ENCODE measurements at places on chromosomes 3 and 15.

GRCh38 chr15:40902605-40903561 lies 8.6 kb downstream of the VPS18 start:
- DNase-seq = no peak

DNA sequence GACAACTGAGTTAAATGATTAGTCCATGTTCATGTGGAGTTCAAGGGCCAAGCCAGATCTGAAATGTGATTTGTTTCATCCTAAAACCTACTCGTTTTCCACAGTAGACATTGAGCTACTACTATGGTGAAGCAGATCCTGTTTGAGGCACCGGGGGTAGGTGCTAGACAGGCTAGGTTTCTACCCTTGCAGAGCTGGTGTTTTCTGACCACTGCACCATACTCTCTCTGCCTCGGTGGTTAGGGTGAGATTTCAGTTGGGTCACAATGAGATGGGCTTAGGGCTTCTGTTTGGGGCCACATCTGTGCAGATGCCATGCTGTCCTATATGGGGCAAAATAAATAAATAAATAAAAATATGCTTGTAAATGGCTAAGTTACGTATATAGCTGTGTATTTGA lies 99.3 kb downstream of the OXNAD1 start:
- DNase-seq = no peak

DNA sequence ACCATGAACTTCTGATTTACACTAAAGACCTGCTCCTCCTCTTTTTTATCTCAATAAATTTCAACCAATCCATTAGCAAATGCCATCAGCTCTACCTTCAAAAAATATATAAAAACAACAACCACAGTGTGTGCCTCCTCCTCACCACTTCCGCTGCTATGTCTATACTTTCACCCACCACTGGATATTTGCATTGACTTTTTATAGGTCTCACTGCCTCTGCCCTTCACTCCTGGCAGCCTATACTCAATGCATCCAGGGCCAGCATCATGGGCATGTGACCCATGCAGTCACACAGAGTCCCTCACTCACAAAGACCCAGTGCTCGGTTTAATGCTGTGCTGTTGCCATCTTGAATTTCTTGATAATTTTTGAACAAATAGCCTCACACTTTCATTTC lies 53.5 kb upstream of the CCDC54 start:
- DNase-seq = no peak

DNA sequence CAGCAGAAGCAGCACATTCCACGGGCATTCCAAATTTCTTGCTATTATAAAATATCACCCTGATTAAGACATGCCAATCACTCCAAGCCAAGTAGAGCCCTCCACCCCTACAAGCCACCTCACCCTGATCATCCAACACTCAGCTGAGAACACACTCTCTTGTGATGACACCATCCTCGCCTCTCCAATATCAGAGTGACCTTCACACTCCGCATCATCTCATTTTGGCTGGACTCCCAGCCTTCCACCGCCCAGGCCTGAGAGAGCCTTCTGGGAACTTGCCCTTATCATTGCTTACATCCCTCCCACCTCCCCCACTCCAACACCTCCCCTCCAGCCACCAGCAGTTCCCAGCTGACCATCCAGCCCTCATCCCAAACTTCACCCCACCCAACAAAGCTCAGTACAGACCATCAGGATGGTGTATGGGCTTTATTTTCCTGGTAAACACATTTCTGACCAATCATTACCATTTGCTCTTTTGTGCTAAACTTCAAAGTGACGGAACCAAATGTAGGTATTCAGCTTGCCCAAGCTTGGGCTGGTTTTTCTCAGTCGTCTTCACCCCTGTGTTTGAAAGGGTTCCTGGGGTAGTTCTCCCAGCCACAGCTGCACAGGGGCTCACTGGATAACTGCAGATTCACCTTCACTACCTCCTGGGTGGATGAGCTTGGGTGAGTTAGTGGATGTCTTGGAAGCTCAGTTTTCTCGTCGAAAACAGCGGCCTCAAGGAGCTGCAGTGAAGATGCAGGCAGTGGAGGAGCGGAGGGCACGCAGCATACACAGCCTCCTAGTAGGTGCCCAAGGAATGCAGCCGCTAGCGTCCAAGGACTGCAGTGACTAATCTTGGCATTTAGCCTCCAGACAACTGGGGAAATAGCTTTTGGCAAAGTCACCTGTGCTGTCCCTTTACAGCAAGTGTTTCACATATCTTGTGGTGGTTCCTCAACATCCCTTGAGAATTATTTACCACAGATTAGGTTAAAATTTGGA lies 115.1 kb downstream of the LIPC start:
- no peak for DNase-seq

DNA sequence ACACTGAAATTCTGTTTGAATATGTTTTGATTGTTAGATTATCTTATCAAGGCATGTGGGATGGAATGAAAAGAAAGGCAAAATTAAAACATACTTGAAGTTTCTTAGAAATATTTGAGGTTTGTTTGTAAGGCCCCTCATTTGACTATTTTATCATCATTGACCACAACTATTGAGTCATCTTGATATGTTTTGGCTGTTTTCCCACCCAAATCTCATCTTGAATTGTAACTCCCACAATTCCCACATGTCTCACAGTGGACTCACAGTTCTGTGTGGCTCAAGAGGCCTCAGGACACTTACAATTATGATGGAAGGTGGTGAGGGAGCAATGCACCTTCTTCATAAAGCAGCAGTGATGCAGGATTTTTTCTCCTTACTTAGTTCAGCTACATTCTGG lies 917.1 kb downstream of the PLOD2 start:
- no peak for DNase-seq

DNA sequence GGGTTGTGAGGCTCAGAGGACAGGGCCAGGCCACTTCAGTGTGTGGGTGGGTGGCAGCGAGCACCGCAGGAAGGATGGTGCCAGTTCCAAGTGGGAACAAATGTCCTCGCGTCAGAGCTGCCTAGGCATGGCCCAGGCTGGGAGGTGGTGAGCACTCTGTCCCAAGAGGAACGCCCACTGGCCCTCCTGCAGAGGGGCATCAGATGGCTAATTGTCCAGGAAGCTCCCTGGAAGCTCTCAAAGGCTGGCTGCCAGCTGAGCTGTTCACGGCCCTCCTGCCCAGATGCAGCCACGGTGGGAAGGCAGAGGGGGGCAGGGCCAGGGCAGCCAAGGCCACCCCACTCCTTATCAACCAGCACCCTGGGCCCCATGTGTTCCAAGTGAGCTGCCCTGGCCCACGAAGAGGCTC lies 55.2 kb downstream of the IQSEC1 start:
- DNase-seq = no peak

DNA sequence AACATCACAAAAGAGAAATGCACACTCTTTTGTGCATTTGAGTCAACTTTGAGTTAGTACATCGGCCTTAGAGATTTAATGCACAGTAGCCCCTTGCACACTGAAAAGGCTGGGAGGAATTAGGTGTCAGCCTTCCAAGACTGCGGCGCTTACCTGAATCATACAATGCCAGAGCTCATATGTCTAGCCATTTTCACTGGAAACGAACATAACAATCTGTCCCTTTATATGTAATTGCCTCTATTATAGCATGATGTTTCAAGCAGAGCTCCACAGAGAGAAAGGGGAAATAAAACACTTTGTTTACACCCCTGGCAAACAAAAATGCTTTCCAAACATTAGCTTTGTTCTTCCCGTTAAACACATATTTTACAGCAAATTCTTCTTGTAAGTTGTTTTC lies 315.7 kb upstream of the SLCO3A1 start:
- DNase-seq = no peak

- no peak for DNase-seq
These were observed 7.2 kb upstream of the FAM174B start for GRCh38 chr15:92662762-92663161.

GRCh38 chr15:52150043-52150825 lies 37.7 kb upstream of the BCL2L10 start:
- DNase-seq = no peak

- DNase-seq = no peak
These were observed 20.9 kb upstream of the RBP1 start for GRCh38 chr3:139560411-139560810.

- DNase-seq = no peak
These were observed 67.2 kb downstream of the IL1RAP start for GRCh38 chr3:190581041-190581541.

DNA sequence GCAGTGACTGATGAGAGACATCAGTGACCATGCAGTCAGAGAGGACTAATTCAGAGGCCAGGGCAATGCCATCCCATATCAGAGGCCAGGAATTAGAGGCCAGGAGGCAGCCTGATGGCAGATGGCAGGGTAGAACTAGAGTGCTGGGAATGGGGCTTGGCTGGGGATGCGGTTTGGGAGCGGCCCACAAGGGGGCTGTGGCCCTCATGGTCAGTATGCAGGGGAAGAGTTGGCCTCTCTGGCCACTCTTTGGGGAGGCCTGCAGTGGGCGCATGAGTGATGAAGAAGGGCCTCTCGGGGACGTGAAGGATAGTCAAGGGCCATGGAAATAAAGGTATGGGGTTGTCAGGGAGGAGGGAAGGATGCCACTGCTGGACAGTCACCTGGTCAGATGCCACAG lies 101.7 kb downstream of the EEFSEC start:
- no peak for DNase-seq

DNA sequence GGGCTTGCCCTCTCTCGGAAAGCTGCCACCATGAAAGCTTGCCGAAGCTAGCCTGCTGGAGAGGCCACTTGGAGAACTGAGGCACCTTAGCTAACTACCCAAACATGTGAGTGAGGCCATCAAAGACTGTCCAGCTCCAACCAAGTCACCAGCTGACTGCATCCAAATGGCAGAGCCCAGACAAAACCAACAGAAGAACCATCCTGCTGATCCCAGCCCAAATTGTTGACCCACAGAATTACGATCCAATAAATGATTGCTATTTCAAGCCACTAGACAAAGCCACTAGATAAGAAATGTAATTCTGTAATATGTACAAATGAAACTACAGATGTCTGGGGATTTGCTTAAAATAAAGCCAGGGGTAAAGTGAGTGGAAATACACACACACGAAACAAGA lies 109.8 kb upstream of the TRPM1 start:
- no peak for DNase-seq

GRCh38 chr3:52339612-52340011 lies 23.5 kb downstream of the DNAH1 start:
- no peak for DNase-seq

- DNase-seq = no peak
These were observed 115.8 kb upstream of the PLCL2 start for GRCh38 chr3:16768956-16769355.

GRCh38 chr3:133894353-133895207 lies 1.1 kb downstream of the RAB6B start:
- no peak for DNase-seq

DNA sequence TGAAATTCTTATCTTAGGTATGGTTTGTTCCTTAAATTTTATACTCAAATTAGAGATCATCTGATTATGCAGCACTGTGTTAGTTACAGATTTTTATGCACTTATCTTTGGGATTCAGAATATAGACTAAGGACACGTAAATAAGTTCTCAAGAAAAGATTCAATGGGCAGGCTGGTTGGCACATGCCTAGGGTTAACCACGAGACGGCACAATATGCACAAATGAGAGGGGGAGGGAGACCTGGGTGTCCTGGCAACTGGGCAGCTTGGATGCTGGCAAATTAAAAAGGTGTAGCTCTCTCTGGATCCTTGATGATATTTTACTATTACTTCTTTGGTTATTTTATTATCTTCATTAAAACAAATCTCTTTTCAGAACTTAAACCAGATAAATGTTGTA lies 672 bp downstream of the AADAC start:
- DNase-seq = no peak
